ENCODE measurements at places on chromosomes 11 and 22.

DNA sequence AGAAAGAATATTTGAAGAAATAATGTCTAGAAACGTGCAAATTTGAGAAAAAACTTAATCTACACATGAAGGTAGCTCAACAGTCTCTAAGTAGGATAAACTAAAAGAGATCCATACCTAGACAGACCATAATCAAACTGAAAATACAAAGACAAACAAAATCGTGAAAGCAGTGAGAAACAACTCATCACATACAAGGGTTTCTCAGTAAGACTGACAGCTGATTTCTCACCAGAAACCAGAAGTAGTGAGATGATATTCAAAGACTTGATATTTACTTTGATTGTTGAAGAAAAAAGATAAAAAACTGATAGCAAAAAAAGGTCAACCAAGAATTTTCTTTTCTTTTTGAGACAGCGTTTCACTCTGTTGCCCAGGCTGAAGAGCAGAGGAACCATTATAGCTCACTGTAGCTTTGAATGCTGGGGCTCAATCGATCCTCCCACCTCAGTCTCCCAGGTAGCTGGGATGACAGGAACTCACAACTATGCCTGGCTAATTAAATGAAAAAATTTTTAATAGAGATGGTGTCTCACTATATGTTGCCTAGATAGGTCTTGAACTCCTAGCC lies 17.4 kb downstream of the NPAT start:
- no peak for DNase-seq

DNA sequence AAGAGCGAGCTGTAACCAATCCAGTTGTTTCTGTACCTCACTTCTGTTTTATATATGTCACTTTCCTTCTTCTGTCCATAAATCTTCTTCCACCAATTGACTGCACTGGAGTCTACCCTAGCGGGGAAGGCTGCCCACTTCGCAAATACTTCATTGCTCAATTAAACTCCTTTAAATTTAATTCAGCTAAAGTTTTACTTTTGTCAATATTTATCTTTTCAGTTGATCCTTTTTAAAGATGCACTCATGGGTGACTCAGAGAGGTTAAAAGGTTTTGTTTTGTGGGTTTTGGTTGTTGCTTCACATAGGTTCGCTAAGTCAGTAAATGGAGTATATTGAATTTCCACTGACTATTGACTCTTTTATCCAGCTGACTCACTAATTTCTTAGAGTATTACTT lies 597.2 kb downstream of the DLG2 start:
- no peak for DNase-seq

GRCh38 chr22:42881982-42882656 lies 25.0 kb upstream of the ARFGAP3 start:
- DNase-seq = no peak

- DNase-seq = no peak
Observed at GRCh38 chr11:28009996-28010395, 98.0 kb downstream of the KIF18A start.

GRCh38 chr11:66951927-66952337 lies 6.3 kb downstream of the PC start:
- no peak for DNase-seq

GRCh38 chr11:95339086-95339901 lies 108.3 kb upstream of the SESN3 start:
- no peak for DNase-seq

DNA sequence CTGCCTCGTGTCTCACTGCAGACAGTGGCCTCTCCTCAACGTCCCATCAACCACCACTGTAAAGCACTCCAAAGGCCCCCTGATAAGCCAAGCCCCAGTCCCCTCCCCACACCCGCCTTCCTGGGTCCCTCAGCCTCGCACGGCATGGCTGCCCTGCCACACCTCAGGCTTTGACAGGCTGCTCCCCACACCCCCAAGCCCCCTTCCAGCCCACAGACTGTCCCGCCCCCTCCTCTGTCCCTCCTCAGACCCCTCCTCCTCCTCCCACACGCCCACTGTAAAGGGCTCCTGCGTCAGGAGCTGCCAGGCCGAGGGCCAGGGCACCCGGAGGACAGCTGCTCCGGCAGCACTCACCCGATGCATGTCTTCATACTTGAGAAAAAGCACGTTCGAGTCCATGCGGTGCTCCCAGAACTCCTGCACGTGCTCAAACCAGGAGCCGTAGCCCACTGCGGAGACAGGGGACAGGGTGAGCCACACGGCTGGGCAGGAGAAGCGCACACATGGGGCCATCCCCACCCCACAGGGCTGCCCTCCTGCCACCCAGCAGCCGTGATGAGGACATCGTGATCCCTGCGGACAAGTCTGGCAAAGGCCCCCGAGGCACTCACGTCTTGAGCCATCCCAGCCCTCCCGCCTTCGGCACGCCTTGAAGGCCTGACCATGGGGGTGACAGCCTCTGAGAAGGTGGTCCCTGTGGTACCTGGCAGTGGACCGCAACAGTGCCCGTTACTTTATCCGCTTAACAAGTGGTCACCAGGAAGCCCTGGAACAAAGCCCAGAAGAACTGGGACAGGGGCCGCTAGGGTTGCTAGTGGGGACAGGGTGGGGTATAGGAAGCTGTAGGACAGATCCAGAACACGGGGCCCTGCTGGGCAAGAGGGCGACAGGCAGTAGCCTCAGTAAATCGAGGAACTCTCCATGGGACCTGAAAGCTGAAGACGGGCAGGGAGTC lies 21.5 kb upstream of the EFCAB6 start:
- no peak for DNase-seq

- no peak for DNase-seq
Observed at GRCh38 chr11:115300660-115301428, 203.4 kb downstream of the CADM1 start.

- DNase-seq = no peak
Observed at GRCh38 chr11:126403022-126403581, 47.6 kb downstream of the ST3GAL4 start.

DNA sequence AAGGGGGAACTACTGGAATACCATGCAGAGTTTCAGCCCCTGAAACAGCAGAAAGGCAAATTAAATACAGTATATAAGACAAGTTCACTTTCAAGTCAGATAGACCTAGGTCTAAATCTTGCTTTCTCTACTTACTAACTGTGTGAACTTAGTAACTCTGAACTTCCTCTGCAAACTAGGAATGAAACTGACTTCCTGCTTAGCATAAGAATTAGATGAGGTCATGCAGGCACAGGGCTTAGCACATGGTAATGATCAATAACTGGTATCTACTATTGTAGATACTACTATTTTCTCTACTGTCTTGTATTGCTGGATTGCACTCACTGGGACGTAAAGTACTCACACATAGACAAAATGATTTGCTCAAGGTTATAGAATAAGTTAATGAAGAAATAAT lies 51.5 kb upstream of the MTNR1B start:
- no peak for DNase-seq

DNA sequence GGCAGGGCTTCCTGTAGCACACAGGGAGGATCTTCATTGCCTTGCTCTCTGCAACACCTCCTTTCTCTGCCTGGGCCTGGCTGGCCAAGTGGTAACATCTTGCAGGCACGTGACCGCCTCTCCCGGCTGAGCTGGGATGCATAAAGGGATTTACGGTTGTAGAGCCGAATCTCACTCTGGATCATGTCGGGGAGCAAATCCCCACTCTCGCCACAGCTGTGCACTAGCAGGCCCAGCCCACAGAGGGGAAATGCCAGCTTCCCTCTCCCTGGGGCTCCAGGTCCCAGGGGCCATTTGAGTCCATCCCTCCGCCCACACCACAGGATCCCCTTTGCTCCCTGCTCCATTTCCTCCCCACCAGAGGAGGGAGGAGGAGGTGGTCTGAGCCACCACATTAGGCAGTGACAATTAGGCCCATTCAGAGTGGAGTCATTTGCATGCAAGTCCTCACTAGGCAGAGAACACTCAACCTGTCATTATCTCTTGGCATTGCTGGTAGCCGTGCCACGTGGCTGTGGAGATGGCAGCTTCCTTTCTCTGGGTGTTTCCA lies 196.7 kb downstream of the DSCAML1 start:
- no peak for DNase-seq

DNA sequence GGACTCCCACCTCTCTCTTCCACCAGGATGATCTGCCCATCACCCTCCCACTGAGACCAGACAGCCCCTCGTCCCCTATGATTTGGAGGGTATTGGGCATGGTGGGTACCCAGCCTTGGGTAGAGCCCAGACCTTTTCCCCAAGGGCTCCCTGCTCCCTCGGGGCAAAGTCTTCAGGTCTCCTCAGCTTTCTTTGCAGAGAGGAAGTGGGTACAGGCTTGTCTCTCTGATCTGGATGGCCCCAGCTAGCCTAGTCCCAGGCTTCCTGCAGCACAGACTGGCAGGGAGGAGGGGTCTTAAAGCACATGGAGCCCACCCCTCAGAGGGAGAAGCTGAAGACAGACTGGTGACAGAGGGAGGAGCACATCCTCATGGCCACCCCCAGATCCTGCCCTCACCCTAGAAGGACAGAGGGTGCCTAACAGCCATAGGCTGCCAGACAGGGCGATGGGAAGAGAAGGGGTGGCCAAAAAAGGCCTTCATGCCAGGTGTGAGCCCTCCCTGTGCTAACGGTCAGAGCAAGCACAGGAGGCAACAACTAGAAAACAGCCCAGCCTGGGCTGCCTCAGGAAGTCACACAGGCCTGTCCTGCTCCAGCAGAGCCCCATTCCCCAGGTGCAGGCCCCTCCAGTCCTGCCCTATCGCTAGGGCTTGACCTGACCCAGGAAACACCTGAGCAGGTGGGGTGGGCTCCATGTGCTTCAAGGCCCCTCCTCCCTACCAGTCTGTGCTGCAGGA lies 30.4 kb downstream of the SLC22A12 start:
- no peak for DNase-seq

GRCh38 chr11:10503221-10503620 lies 37.8 kb downstream of the RNF141 start:
- DNase-seq = no peak

GRCh38 chr11:18312663-18313420 lies 9.1 kb downstream of the HPS5 start:
- DNase-seq = no peak

DNA sequence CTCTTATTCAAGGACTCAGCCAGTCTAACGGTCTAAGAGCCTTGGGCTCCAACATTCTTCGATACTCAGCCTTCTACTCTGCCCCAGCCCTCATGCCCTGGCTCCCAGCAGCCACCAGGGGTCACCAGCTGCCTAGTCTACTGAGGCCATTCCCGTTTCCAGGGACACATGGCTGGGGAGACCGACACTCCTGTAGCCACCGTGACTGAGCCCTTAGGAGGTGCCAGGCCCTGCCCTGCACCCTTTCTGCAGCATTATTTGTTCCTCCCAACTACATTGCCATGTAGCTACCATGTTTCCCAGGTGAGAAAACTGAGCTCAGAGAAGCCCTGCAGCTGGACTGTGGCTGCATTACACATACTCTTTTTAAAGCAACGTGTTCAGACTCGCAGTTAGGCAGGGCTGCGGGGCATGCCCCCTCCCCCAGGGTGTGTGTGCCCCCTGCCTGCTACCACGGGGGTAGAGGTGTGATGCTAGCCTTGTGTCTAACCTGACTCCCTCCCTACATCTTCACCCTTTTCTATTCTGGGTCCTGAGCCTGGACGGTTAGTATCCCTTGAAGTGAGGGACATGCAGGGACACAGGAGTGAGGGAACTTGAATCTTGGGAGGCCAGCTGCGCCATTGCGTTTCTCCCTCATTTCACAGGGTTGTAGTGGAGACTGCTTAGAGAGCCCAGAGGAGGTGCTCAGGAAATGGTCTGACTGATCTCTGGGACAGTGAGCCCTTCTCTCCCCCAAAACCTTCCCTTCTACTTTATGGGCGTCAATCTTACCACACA lies 17.5 kb downstream of the ATG16L2 start:
- no peak for DNase-seq

DNA sequence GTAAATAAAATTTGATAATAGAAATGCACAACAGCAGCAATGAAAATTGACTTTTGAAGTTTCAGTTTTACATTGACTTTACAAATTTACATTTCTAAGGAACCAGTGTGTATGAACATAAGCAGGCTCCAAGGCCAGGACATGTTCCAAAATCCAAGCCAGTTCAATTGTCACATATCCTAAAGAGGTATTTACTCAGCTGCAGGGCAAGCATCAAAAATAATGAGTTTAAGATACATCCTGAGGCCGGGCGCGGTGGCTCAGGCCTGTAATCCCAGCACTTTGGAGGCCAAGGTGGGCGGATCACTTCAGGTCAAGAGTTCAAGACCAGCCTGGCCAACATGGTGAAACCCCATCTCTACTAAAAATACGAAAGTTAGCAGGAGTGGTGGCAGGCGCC lies 39.0 kb upstream of the AKIP1 start:
- DNase-seq = no peak

- no peak for DNase-seq
Observed at GRCh38 chr11:119015054-119015611, 3.0 kb downstream of the RPS25 start.

- no peak for DNase-seq
Observed at GRCh38 chr11:73225851-73226250, 7.8 kb downstream of the P2RY2 start.

DNA sequence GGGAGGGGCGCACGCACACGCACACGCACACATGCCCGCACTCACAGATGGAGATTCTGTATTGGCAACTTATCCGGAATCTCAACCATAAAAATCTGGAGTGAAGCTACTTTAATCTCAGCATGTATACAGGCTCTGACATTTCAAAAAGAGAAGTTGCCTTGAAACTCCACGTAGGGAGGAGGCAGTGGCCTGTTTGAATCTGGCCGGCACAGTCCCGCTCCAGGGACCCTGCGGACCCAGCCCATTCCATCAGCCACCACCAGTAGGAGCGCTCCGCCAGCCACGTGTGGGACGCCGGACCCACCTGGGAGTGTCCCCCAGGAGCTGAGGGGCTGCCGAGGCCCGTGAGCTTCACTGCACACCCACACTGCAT lies 1.9 kb upstream of the SYT8 start:
- DNase-seq = no peak
